ENCODE measurements at places on chromosomes 6 and 20. TPM values are rescaled to one million over a fixed set of nuclear protein-coding genes. Genes with fewer than 3 reads are reported as not detected.
A peak's percentile ranks its signal among the peaks of the same experiment; 100 is the strongest.

Gene HMGCLL1
- total RNA-seq, result 0.44 TPM

Gene PPDPF
- total RNA-seq, result 356 TPM

Gene DNAH8
- not detected for total RNA-seq

Gene OGFR
- 28.5 TPM for total RNA-seq

Gene RAET1L
- total RNA-seq, result not detected

Gene RNGTT
- total RNA-seq, result 21.5 TPM

Gene CSE1L
- total RNA-seq, result 105 TPM

DNA sequence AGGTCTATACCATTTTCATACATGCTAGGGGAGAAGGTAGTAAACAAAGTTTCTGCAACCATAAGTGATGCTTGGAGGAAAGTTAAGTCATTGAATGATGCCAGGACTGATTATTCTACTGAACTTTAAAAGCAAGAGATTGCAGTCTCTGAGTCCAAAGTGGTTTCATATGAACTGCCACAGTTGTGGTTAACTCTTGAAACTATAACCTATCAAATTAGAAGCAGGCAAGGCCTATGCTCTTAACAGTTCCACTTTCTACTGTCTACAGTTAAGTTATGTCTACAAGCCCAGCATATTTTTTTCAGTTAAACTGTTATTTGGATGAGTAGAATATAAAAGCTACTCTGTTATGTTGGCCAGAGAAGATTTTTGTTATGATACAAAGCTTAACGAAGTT, 326.5 kb upstream of the RUNX2 start:
- no peak for DNase-seq

DNA sequence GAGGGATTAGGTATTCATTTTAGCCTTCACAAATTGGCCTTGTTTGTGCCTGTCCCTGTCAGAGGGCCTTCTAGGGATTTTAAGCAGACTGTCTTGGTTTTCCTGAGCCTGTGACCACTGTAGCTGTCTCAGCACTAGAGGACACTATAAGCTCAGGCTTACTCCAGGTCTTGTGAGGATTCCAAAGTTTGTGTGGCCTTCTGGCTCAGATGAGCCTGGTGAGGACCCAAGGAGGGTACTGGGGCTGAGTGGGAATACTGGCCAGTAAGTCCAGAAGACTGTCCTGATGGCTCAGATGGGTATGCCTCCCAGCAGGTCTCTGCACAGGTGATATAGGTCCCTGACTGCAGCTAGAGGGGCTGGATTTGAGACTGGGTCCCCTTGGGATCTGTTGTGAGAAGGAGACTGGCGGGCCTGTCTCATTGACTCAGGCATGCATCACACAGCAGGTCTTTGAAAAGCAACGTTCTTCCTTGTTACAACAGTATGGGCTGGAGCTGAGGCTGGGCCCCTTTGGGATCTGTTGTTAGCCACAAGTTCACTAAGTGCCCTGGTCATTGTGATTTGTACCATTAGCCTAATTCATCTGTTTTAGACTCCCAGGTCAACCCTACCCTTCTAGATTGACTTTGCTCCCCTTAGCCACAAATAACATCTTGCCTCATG, 26.3 kb upstream of the TFB1M start:
- peak; percentile 72 for DNase-seq

GRCh38 chr20:62617711-62618483, 24.4 kb upstream of the SLCO4A1 start:
- no peak for DNase-seq

DNA sequence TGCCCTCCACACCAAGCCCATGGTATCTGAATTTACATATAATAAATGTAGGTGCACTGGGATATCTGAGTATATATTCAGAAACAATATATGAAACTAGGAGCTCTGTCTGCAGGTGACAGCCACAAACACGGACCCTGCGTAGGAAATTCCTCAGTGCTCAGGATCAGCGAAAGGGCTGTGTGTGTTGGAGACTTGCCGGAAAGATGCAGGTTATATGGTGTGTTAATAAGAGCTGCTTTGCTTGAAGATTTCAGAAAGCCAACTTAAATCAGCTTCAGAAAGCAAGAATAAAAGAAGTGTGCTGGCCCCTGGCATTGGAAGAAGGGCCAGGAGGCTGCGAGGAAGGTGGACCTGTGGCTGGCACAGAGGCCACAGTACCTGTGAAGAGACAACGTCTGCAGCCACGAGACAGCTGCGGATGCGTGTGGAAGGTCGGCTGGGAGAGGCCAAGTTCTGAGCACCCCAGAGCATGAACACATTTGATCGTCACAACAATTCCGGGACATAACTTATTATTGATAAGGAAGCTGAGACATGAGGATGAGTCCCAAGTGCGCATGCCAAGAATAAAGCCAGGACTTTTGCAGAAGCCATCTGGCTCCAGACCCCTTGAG, 183.2 kb downstream of the DLL1 start:
- DNase-seq, result peak; percentile 35

GRCh38 chr6:34158876-34159275, 13.0 kb upstream of the GRM4 start:
- DNase-seq, result no peak

DNA sequence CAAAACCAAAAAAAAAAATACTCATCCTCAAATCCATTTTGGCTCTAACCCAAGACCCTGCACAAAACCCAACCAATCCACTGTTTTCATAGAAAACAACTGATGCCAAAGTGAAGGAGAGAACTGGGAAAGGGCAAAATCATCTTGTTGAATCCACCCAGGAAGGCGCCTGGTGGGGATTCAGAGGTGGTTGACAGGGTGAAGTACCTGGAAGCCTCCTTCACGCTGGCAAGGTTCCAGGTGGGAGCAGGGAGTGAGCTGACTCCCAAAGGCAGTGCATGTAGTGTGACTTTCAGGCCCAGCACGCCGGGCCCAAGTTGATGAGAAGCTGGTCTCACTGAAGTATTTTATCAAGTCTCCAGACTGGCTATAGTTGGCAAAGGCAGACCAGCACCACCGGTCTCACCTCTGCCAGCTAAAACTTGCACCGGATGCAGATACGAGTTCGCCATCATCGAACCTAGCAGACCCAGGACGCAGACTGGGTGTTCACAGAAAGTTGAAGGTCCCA, 16.5 kb downstream of the PPP1R10 start:
- no peak for DNase-seq

- DNase-seq, result no peak
Measured at GRCh38 chr20:51467956-51468626, 74.4 kb downstream of the NFATC2 start.

DNA sequence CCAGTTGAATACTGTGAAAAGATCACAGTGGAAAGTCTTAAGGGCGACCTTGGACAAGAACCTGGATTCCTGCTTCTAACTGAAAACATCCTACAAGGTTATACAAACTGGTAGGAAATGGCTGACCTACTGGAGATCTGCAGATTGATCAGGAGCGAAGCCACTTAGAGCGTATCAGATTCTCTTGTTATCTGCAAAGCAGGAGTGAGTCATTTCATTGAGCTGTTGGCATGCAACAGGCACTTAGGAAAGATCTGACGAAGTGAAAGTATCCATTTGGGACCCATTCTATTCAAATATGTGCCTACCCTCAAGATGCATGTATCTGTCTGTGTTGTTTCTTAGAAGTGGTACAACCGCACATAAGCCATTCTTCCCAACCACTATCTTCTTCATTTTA, 131.2 kb upstream of the RIN2 start:
- DNase-seq, result no peak

- no peak for DNase-seq
Measured at GRCh38 chr20:4713401-4713800, 8.3 kb upstream of the PRND start.

- DNase-seq, result peak; percentile 83
Measured at GRCh38 chr20:31845300-31845863, at the start of gene FOXS1. FOXS1 (minus strand) TSS chr20:31845604; CDS start chr20:31845542, 62 bp downstream.

- no peak for DNase-seq
Measured at GRCh38 chr6:114100215-114100994, 129.5 kb upstream of the HDAC2 start.

DNA sequence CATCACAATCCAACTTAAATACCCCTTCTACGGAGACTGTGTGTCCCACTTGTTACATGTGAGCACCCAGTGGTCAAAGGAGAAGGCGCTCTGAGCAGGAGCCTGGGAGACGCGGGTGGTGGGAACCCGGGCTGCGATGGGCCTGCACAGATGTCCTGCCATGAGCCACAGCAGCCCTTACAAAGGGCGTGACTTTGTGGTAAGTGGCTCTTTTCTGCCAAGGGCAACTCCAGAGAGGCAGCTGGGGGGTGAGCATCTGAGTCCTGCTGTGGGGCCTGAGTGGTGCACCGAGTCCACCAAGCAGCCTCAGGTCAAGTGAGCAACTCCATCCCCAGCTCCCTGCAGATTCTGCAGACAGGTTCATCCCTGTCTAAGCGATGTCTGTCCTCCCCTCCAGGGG, 33.6 kb upstream of the CST7 start:
- DNase-seq, result no peak

DNA sequence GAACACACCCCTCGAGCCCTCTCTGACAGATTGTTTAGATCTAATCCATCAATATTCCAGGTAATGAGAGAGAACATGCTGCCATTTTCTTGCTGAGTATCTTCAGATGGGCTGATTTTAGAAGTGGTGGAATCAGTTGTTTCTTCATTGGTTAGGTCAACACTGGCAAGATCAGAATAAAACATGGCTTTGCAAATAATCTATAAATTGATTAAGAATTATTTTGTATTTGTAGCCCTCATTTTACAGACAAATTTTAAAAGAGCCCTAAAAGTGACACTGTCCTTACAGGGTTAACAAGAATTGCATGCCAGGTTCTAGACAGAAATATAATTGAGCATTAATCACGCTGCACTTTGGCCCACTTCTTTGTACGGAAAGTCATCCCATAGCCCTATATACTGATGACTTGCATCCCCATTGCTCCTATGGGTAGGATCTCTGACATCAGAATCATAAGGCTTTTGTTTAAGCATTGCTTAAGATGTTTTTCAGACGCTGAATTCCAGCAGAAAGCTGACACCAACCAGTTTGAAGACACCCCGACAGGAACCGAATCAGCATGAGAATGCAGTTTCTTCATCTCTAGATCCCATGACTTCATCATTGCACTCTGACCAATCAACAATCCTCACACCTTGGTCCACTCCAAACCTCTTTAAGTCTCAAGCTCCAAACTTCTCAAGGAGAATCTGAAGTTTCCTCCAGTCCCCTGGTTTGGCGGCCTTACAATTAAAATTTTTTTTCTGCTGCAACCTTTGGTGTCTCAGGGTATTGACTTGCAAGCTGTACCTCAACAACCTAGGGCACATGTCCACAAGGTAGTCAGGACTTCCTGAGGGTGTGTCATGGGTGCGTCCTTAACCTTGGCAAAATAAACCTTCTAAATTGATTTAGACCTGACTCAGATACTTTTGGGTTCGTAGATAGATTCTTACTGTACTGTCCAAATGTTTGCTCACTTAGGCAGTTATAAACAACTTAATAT, 7.8 kb downstream of the TDP2 start:
- peak; percentile 58 for DNase-seq

GRCh38 chr6:132725947-132726607, 12.2 kb upstream of the VNN1 start:
- DNase-seq, result no peak

GRCh38 chr20:48684501-48685041, 143.2 kb downstream of the PREX1 start:
- DNase-seq, result no peak

GRCh38 chr6:132659082-132659481, at the start of gene TAAR1:
TAAR1 (minus strand) TSS chr6:132659182; CDS start chr6:132646003, 13,179 bp downstream.
- no peak for DNase-seq

GRCh38 chr20:57372581-57373350, 18.4 kb upstream of the RBM38 start:
- peak; percentile 35 for DNase-seq

DNA sequence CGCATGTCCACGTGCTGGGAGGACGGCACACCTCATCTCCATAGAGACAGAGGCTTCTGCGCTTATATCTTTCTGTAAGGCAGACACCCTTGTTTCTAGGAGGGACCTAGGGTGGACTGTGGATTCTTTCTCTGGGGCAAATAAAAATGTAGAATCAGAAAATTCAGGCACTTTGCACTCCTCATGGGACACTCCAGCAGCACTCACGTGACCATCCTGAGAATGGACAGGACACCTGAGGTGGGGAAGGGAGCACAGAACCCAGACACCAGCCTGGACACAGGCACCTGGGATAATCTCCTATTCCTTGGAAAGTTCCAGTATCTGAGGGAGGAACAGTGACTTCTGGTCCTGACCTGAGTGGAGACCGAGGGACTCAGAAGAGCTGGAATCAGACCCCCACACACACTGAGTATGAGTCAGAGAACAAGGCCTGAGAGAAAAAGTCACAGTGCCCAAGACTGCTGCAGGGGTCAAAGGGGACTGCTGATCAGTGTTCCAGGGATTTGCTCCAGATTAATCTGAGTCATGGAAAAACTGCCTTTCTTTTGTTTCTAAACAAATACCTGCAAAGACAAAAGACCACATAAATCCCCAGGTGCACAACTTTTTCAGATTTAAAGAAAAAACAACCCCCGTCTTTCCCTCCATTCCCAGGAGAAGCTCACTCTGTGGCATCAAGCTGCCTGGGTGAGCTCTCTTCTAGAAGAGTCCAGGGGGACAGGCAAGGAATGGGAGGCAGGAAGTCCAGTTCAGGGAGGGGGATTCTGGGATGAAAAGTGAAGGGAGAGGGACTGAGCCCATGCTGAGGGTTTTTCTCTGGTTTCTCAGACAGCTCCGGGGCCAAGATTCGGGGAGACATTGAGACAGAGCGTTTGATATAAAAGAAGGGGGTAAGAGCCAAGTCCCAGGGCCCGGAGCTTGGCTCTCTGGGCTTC, 35.6 kb upstream of the MICB start:
- no peak for DNase-seq

DNA sequence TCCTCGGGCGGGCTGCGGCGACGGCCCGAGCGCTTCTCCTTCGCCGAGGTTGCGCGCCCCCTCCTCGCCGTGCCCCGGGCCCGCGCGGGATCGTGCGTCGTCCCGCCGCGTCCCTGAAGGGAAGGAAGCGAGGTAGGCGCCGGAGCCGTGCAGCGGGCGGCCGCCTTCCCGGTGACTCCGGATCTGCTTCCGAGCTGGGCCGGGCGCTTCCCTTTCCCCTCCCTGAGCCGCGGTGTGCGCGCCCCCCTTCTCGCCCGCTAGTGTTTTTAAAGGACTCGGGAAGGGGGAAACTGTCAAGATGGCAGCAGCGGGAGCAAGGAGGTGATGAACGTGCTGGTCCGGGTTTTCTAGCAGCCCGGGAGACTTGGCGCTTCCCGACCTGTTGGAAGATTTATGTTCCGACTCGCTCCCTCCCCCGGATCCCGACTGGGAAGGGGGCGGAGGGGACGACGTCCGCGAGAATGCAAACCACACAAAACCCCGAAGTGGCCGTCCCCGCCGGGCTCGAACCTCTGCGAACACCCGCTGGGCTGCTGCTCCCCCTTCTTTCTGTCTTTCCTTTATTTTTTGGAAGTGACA, 744 bp upstream of the FOXO3 start:
- DNase-seq, result peak; percentile 90

All from endodermal cell (in vitro differentiated cells).